HT-29 (cell line): ENCODE measurements at places on chromosomes 7 and 10. TPM values are rescaled to one million over a fixed set of nuclear protein-coding genes. Genes with fewer than 3 reads are reported as not detected.

The ARHGAP22 gene
- total RNA-seq, result 0.10 and 0.39 TPM in 2 replicates

The NXPH1 gene
- total RNA-seq, result not detected in 2 replicates

The ELN gene
- total RNA-seq, result 0.03 and 0.10 TPM in 2 replicates

DNA sequence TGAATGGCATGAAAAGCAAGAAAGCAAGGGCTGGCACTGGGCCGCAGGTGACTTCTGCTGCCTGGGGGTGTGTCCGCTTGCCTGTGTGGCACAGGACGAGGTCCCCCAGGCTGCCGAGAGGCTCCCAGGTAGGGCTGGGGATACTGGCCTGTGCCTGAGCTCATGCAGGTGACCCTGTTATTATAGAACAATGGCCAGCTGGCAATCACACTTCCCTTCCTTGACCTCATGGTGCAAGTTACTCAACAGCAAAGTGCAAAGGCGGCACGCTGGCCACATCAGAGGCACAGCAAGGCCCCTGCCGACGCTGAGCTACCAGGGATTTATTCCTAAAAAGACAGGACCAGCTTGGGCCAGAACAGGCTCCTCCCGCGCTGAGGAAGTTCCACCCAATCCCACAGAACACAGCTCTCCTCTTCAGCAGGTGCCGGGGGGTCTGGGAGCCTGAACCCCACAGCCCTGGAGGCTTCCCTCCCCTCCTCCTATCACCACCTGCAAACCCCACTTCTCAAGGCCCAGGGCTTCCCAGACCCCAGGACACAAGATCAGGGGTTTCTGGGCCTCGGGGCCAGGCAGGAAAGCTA is 1.4 kb upstream of the ADAM8 start:
- peak; percentile 40 for DNase-seq

DNA sequence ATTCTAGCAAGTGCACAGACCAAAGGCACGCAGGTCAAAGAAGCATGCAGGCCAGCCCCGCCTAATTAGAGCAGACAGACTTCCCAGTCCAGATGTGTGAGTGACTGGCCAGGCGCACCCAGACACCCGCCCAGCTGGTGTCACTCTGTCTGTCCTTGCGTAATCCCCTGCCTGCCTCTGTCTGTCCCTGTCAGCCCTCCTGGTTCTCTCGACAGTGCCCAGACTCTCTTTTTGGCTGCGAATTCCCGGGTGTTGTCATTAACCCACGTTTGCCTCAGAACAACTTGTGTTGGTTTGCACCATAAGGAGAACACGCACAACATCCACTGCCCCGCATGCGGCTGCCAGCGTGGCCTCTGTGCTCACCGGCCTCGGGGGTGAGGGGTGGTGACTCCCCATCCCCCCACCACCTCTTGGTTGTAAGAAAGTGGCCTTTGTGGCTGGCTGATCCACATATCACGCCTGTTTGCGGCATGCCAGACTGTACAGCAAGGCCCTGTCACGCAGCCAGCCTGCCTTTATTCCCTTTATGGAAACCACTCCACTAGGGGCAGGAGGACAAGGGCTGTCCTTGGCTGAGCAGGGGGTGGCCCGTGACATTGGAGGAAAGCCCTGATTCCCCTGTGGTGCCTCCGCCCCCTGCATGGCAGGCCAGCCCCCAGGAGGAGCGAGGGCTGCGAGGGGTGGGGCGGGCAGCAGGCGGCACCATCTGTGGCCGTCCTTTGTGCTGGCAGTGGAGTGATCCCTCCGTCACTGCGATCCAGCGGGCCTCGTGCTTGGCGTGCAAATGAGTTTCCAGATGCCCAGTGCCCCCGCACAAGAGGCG is 72.8 kb upstream of the PPIF start:
- no peak for DNase-seq

- DNase-seq, result no peak
These were observed 180.8 kb downstream of the JAZF1 start for GRCh38 chr7:27999829-28000228.

GRCh38 chr10:51080311-51081006 is 6.2 kb downstream of the PRKG1 start:
- DNase-seq, result no peak

GRCh38 chr10:3623746-3624145 is 161.3 kb downstream of the KLF6 start:
- DNase-seq, result no peak

DNA sequence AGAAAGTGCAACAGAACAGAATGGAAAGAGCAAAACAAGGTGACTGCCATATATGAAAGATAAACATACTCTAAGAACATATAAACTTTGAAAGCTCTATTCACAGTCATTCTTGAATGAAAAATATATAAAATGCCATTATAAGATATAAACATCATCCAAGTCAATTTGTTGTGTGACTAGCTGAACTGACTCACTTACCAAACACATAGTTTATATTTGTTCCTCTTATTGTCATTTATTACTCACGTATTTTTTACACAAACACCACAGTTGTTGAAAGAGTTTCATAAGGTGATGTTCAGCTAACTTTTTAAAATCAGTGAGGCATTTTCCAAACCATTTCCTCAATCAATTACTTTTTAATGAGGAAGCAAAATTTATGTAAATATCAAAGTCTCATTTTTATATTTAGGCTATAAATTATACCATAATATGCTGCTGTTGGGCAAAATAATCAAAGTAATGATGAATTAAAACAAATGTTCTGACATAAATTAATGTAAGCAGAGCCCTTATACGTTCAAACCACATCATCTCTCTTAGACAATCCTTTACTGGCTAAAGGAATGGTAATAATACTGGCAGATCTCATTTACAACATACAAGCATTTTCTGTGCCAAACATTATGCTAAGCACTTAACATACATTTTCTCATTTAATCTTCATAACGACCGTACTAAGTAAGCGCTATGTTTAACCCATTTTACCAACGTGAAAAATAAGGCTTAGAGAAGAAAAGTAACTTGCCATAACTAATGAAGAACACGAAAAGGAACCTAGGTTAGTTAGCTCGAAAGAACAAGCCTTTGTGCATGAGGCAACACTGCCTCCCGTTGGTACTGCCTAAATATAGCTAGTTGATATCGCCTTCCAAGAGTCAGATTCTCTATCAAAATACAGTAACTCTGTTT is 7.3 kb downstream of the LRRN3 start:
- peak; percentile 50 for DNase-seq
